Left lung (tissue), 14 donors: ENCODE measurements at places on chromosomes 5 and 9. TPM values are rescaled to one million over a fixed set of nuclear protein-coding genes. Genes with fewer than 3 reads are reported as not detected.

Gene AGXT2
- total RNA-seq: not detected

Gene KLHL3
- total RNA-seq: 5.4 TPM

Gene PLAC8L1
- 0.47 TPM for total RNA-seq

Gene NRG2
- 0.68 TPM for total RNA-seq

Gene SPAAR
- 6.8 TPM for total RNA-seq

Gene PCDHGA4
- 2.6 TPM for total RNA-seq

Gene SLC6A7
- total RNA-seq: not detected

Gene CTSV
- 0.24 TPM for total RNA-seq

Gene PKD2L2
- total RNA-seq: not detected

Gene ZNF622
- 24.2 TPM for total RNA-seq

Gene SPINK13
- not detected for total RNA-seq

Gene CD274
- 9.4 TPM for total RNA-seq

Gene CARTPT
- total RNA-seq: not detected

Gene UBE2QL1
- total RNA-seq: 0.05 TPM

Gene BSPRY
- total RNA-seq: 11.2 TPM

Gene NOL8
- total RNA-seq: 35.1 TPM

Gene PCDHGB5
- total RNA-seq: 8.8 TPM

Gene C5orf52
- total RNA-seq: not detected

Gene HRH2
- total RNA-seq: 22.0 TPM

Gene KLF9
- total RNA-seq: 42.0 TPM

Gene BARHL1
- total RNA-seq: not detected

Gene PNPLA7
- total RNA-seq: 2.9 TPM

Gene PCDHA9
- not detected for total RNA-seq

Gene MYMK
- total RNA-seq: not detected

Gene SLC45A2
- total RNA-seq: not detected
